ENCODE measurements at places on chromosomes 2 and 18. TPM values are rescaled to one million over a fixed set of nuclear protein-coding genes. Genes with fewer than 3 reads are reported as not detected.

- DNase-seq: no peak
These were observed 103.3 kb downstream of the TMEFF2 start for GRCh38 chr2:192091476-192091875.

DNA sequence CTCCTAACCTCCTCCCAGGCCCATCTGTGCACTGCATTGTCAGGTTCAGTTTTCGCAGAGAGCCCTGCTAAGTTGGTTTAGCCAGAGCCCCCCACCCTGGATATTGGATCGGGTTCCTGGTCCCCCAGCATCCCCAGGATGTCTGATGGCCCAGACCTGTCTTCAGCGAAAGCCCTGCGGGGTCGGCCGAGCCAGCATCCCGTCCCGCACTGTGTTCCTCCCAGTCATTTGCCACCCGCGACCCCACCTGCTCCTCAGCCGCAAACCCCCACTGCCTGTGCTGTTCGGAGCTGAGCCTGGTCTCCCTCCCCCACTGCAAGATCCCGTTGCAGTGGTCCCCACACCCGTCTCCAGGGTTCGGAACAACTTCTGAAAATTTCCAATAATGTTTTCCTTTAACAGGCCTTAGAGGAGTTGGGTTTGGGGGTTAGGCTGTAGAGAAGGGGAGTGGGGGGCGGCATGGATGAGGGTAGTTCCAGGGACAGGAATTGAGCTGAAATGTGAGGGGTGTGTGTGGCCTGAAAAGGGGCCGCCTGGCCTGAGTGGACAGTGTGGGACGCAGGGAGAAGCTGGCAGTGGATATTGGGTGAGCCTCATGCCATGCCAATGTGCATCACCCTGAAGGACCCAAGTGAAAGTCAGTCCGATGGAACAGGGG lies 1.6 kb upstream of the COPS9 start:
- DNase-seq: no peak

DNA sequence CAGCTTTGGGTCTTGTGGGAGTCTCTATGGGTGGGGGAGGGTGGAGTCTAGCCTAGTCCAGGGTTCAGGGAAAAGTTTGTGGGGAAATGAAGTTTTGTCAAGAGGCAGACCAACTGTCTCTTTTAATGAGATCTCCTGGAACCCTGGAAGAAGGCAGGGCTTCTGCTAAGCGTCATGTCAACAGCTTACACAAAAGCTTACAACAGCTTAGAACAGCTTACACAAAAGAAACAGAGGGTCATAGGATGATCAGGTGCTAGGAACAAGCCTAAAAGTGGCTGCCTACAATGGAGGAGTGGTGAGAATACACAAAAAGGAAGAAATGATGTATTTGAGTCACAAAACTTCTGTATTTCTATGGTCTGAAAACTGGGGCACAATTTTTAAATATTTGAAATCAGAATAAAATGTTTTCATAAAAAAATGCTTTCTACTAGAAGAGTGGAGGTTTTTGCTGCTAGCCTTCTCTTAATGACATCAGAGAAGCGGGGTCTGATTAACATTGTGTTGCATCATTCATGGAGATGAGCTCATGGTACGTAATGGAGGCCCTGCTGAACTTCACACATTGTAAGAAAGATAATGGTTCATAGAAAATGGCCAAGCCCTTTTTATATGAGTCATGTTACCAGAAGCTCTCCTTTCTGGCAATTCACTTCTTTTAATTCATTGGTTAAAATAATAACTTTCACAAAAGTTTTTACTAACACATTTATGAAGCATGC lies 351.0 kb downstream of the PIK3C3 start:
- DNase-seq: no peak

DNA sequence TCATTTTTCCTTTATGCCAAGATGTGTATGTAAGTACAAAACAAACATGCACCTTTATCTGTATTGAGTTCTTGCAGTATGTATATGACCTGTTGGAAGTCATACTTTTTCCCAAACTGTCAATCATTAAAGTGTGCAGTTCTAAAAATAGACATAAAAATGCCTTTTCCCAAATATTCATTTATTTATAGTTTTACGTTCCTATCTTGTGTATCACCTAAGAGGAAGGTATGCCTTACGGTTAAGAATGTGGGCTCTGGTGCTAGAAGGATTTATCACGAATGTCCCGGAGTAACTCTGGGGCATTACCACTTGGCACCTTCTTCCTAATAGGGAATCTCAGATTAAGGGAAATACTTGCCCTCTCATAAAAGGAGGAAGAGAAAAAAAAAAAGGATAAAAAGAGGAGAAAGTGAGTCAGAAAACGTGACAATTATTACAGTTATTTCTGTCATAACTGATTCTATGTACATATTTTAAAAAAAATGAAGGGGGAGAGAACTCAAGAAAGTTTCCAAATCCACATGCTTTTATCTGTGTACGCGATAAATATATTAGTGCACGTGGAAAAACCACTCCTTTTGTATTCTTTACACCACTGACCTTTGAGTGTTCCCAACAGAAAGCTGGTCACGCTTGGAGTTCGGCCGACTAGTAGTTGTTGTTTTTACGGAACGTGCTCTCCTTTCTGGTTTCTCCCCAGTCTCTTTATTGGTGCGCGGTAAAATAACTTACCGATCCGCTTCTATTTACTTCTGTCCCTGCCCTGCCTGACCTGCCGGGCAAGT lies 721 bp downstream of the MCEE start:
- no peak for DNase-seq

Gene KCNG2
- polyA plus RNA-seq: 0.11 TPM

DNA sequence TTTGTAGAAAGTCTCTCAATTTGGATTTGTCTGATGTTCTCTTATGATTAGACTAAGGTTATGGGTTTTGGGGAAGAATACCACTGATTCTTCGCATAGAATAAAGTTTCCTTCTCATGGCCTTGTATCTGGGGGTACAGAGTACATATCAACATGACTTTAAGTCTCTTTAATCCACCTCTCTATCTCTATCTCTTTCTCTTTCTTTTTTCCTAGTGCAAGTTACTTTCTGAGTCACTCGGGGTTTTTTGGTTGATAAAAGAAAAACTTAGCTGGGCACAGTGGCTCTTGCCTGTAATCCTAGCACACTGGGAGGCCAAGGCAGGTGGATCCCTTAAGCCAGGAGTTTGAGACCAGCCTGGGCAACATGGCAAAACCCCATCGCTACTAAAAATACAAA lies 100.1 kb upstream of the MAP4K3 start:
- no peak for DNase-seq

Gene TUBB8B
- polyA plus RNA-seq: 0.76 TPM
